NCI-H2107 (cell line): ENCODE measurements at places on chromosomes 5 and 9.

GRCh38 chr9:84490206-84490841, 149.8 kb upstream of the SLC28A3 start:
- DNase-seq, result no peak

- no peak for DNase-seq
These were observed 133.7 kb upstream of the EPB41L4A start for GRCh38 chr5:112552791-112553190.

GRCh38 chr5:54013556-54014194, 296.7 kb downstream of the ARL15 start:
- no peak for DNase-seq

DNA sequence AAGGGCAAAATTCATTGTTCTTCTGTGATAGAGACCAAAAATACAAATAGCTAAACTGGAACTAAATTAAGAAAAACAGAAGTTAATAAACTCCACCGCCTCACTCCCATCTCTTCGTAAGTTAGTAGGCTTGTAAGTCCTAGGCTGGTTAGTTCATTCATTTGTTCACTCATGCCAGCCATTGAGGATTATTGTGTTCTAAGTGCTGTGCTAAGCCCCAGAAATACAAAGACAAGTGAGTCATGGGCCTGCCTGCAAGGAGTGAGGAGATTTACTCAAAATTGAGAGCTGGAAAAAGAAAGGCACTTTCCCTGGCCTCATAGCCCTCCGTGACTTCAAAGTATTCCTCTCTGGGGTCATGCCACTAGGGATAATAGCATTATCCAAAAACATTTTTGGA, 8.5 kb downstream of the DOCK8 start:
- DNase-seq, result no peak

- DNase-seq, result no peak
These were observed 4.3 kb upstream of the HAPLN1 start for GRCh38 chr5:83724935-83725334.

- DNase-seq, result no peak
These were observed 1.4 kb downstream of the SLC36A2 start for GRCh38 chr5:151345808-151346478.

GRCh38 chr5:66891184-66891925, 295.2 kb downstream of the MAST4 start:
- DNase-seq, result no peak

GRCh38 chr5:61450493-61451279, 118.6 kb downstream of the ZSWIM6 start:
- DNase-seq, result no peak

GRCh38 chr9:124079176-124079925, 67.8 kb downstream of the LHX2 start:
- no peak for DNase-seq

DNA sequence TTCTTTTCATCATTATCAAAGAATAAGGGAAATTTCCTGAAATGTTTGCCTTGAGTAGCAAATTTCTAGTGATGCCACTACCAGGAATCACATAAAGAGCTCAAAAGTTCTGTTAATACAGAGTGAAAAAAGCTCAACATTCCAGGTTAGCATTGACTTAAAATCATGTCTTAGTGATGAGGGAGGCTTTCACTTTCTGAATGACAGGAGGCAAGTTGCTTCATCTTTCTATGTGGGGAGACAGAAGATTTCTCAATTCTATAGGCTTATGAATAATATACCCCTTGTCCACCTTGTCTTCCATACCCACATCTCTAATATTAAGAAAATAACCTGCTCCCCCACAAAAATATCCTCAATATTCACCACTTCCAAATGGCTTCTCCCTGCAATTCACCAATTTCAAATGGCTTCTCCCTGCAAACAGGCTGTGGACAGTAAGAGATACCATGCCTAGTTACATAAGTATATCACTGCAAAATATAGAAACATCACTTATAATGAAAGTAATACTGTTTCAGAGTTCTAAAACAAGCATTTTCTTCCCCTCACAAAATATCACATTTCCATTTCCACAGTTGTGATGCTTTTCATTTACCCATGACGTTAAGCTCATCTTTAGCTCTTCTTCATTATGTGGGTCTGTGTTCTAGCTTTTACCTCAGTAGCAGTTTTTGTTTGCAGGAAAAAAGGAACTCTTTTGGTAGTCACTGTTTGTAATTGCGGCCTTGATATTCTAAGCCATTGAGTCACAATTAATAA, 2.2 kb upstream of the JAK2 start:
- no peak for DNase-seq

DNA sequence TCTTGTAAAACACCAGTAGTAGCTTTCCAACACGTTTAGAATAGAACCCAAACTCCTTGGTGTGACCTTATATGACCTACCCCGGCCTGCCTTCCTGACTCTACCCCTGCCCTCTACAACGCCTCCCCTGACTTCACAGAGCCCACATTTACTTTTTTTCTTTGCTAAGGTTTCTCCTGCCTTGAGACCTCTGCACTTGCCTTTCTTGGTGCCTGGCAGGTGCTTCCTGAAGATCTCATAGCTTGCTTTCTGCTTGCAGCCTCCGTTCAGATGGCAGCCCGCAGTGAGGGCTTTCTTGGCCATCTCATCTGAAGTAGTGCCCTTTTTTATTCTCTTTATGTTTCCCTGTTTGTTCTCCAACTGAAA, 24.3 kb downstream of the NUP214 start:
- DNase-seq, result no peak

GRCh38 chr9:132268725-132269352, 85.9 kb downstream of the SETX start:
- peak; percentile 6 for DNase-seq

DNA sequence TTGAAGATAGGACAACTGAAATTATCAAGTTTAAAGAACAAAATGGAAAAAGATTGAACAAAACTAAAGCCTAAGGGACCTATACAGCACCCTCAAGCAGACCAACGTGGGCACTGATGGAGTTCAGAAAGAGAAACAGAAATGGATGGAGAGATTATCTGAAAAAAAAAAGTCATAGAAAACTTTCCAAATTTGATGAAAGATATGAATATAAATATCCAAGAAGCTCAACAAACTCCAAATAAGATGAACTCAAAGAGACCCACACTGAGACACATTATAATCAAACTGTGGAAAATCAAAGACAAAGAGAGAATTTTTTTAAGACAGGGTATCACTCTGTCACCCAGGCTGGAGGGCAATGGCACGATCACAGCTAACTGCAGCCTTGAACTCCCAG, 128.6 kb upstream of the PUM3 start:
- DNase-seq, result no peak

- DNase-seq, result no peak
These were observed 5.2 kb upstream of the RAPGEF6 start for GRCh38 chr5:131640043-131640856.

DNA sequence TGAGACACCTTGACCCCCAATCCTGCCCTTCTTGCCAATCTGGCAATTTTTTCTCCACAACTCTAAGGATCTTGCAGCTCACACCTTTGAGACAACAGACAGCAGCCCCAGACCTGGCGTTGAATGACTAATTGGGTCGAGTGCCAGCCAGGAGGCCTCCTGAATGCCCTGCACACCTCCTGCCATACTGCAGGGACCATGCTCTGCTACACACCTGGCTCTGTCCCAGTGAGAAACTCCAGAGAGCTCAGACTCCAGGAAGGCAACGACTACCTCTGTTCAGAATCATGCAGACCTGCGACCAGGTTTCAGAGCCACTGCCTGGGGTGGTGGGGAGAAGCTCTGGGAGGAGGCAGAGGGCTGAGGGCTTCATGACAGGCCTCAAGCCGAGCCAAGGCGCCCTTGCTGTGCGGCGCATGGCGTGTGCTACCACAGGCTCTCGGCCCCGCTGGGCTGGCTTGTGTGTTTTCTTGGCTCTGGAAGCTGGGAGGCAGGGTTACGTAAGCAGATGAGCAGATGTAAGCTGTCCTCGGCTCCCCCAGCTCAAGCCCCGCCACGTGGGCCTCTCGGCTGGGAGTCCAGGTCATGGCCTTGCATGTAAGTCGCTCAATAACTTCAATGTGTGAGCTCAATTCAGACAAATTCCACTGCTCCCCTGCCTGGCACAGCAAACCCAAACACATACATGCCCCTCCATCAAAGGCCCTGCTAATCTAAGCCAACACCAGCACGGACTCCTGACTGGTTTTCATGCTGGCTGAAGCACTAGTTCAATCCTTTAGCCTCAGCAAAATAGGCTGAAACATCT, 27.5 kb downstream of the B4GALT1 start:
- no peak for DNase-seq

DNA sequence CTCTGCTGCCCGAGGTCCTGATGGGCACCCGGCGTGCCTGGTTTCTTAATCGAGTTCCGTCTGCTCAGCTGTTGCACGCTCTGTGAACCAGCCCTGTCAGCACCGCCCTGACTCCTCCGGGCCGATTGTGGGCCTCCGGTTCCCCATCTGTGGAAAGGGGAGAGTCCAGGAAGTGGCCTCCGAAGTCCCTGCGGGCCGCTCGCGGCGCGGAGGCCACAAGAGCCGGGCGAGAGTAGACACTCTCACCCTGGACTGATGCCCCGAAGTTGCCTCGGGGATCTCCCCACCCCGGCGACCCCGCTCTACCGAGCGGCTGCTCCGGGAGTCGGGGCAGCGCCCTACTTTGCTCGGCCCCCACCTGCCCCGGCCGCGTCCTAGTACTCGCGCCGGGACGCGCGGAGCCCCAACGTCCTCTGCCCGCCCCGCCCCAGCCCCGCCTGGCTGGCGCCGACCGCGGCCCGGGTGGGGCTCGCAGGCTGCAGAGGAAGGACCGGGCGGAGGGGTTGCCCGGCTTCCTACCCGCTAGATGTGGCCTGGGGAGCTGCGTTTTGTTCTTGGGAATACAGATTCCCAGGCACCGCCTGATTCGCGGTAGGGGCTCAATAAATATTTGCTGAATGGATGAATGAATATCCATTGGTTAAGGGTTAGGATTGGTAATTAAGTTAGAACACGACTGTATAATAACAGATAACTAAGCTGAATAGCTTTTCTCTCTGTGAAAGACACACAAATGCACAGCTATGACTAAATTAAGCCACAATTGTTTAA, 935 bp upstream of the ZNF367 start:
- DNase-seq, result peak; percentile 10

- DNase-seq, result no peak
These were observed 1920.3 kb upstream of the WWC1 start for GRCh38 chr5:166370928-166371690.

DNA sequence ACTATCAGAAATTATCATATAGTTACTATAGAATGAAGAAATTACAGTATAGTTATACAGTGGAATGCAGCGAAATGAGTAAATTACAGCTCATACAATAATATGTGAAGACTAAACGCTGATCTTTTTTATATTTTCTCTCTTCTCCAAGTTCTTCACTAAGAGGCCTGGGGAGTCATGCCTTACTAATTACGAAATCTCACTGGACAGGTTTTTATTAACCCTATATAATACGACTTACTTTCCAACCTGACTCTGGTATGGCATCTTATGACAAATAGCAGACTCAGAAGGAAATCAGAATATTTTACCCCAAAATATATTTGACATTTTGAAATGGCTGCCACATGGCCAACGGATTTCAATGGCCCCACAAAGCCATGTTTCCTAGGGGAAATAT, 9.1 kb downstream of the CARNMT1 start:
- no peak for DNase-seq

DNA sequence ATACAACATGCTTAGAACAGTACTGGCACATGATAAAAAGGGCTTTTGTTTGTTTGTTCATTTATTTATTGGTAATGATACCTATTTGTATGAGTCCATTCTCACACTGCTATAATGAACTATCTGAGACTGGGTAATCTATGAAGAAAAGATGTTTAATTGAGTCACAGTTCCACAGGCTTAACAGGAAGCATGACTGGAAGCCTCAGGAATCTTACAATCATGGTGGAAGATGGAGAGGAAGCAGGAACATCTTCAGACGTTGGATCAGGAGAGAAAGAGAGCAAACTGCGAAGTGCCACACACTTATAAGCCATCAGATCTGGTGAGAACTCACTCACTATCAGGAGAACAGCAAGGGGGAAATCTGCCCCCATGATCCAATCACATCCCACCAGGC, 847.7 kb downstream of the CDH18 start:
- no peak for DNase-seq

GRCh38 chr5:98954392-98955028, 25.7 kb upstream of the CHD1 start:
- no peak for DNase-seq

DNA sequence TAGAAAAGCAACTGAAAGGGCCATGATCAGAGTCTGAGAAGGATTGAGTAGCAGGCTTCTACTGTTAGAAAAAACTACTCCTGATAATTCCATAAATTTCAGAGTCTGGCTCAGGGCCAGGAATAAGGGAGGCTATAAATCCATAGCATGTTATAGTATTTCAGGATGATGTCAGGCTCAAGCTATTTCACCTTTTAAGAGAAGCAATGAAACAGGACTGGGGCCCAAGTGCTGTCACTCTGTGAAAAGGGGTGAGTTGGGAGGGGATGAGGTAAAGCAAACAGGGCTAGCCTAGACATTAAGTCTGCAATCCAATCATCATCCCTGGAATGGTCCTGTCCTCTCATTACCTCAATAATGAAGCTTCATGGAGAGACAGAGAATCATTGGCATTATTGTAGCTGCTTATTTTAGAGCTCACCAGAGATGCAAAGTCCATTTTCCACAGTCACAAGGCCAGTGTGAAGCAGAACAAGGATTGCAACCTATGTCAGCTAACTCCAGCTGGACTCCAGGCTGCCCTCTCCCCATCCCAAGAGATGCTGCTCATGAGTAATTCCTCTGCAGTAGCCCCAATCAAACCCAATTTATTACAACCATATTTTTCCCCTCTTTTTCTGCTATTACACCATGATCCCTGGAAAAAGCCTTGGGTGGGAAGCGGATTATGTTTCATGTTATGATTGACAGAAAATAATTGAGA, 56.0 kb downstream of the PAPPA start:
- no peak for DNase-seq

DNA sequence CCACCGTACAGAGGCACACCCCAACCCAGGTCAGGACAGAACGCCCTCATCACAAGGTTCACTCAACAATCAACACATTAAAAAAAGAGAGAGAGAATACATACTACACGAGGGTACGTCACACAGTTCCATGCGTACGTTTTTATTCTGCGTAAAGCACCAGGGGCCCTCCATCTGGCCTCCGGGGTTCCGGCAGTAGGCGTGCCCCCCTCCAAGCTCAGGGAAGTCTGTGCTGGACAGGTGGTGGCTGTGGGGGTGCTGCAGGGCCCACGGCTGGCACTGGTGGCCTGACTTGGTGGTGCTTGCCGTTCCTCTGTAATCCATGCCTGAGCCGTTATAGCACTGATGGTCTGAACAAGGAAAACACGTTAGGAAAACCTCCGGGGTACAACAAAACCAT, 219.2 kb downstream of the ROR2 start:
- DNase-seq, result no peak

DNA sequence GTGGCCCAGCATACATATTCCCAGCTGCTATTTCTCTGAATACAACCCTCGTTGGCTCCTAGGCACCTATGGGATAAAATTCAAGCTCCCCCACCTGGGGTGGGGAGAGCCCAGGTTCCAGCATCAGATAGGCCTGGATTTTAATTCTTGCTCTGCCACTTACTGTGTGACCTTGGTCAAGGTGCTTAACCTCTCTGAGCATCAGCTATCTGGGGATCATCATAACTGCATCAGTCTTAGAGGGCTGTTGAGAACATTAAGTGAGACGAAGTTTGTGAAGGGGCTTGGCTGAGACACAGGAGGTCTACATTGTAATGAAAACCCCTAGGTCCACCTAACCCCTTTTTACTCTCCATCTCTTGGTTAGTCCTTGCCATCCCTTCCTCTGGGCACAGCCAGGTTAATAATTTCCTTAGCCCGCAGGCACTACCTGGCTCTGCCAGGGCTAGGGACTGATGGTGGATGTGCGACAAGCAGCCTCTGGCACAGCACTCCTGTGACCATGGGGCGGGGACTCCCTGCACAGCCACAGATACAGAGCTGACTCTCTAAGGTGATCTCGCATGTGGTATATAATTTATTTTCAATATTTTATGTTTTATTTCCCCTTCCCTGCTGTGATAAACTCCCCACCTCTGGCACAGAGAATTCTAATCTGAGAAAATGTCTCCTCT, 68.7 kb downstream of the CRB2 start:
- DNase-seq, result no peak
